ENCODE measurements at places on chromosomes 4 and X.

GRCh38 chr4:37568489-37568888, 117.7 kb downstream of the RELL1 start:
- no peak for DNase-seq

- DNase-seq, result no peak
These were observed 16.4 kb downstream of the EPHA5 start for GRCh38 chr4:65653740-65654361.

DNA sequence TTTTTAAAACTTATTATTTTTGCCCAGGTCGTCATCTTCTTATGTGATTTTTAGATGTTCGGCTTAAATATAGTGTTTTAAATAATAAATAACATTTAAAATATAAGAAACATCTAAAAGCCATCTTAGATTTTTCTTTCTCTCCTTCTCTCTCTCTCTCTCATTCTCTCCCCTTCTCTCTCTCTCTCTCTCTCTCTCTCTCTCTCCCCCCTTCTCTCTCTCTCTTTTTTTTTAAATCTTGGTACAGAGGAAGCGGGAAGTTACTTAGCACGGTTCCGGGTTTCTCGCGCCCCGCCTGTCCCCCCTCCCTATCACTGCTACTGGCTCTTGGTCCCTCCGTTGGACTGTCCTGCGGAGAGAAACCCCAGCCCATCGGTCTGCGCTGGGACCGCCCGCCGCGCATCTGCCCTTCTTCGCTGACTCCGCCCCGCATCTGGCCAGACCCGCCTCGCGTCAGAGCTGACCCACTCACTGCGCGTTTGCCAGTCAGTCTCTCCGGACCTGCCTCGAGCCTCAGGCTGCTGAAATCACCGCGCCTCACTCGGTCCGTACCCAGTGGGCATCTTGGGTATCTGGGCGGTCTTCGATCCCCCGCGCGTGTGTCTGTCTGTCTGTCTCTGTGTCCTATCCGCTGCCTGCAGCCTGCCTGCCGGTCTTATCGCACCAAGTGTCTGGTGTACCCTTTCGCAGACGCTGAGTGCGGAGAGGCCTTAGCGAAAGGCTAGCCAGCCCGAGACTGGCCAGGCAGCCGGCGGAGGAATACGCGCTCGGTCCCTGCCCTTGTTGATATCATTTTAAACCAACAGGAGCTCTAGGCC, at the start of gene PABPC5:
Gene PABPC5, plus strand, starts transcription at position 489 of the 818 bp plus-strand sequence. CDS start 739 bp downstream, outside the sequence.
- DNase-seq, result no peak

GRCh38 chr4:77073106-77073809, 2.5 kb downstream of the CCNI start:
- no peak for DNase-seq

DNA sequence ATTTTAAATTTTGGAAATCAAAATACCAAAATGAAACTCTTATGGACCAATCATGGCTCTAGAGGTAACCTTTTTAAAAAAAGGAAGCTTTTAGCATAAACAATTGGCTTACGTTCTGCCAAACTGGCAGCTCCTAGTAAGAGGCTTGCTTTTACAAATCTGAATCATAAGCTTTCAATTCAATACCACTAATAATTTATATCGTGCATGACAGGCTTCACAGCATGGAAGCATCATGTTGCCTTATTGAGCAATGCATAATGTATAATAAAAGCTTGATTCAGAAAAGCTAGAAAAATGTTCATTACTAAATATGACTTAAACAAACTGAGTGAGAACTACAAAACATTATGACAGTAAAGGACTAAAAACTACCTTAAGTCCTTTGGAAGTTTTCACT, 280.9 kb downstream of the IQCM start:
- no peak for DNase-seq

DNA sequence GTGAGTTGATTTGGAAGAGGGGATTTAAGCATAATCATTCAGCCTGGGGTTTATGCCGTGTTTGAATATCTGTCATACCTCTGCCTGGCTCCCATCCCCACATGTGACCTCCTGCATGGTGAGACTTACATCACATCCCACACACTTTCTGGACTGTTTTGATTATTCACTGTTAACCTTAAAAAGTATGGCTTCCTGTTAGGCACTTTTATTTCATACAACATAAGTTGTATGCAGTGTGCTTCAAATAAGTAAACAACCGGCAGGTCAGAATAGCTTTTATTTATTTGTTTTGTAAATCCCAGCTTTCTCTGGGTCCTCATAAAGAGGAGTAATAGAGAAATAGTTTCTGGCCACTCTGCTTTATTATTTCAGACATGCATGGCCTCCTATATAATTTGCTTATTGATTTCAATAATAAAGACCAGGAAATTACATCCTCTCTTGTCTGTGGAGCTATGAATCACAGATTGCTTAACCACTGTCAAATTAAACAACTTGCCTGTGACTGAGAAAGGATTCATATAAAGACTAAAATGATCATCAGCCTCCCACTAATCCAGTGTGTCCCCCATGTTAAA, 376.8 kb upstream of the ZFP42 start:
- no peak for DNase-seq

GRCh38 chrX:13899607-13900006, 82.7 kb upstream of the GPM6B start:
- DNase-seq, result no peak

DNA sequence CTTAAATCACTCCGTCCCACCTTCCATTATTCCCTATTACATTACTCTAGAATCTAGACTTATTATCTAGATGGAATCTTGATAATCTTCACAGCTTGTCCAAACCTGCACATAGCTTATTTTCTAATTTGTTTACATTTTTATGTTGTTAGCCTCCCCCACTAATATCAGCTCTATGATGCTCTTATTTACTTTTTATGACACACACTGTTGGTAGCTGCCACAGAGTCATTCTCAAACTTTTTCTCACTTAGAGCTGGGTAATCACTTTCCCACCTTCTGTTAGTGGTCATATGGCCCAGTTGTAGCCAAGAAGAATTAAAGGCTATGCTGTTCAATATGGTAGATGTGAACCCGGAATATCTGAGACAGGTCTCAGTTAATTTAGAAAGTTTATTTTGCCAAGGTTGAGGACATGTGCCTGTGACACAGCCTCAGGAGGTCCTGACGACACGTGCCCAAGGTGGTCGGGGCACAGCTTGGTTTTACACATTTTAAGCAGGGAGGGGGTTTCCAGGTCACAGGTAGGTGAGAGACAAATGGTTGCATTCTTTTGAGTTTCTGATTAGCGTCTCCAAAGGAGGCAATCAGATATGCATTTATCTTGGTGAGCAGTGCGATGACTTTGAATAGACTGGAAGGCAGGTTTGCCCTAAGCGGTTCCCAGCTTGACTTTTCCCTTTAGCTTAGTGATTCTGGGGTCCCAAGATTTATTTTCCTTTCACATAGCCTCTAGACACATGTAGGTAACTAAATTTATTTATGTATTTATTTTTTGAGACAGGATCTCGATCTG, 7.0 kb upstream of the ADGRA3 start:
- no peak for DNase-seq

DNA sequence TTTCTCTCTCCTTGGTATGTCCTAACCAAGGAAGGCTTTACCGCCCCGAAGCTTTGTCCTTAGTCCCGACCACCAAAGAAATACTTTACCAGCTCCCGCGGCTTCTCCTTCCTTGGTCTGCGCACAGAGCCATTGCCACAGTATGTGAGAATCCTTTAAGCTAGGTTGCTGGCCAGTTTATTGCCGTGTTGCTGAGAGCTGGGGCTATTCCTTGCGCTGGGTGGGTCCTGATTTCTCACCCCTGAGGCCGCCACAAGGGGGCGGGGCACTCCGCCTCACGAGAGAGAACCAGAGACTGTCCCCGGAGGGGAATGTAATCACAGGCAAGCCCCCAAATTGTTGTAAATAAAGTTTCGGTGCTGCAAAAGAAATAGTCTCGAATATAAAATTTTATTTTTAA, 331.0 kb upstream of the PCDH10 start:
- DNase-seq, result no peak

- DNase-seq, result no peak
These were observed 80.2 kb downstream of the FGF16 start for GRCh38 chrX:77527233-77528001.

DNA sequence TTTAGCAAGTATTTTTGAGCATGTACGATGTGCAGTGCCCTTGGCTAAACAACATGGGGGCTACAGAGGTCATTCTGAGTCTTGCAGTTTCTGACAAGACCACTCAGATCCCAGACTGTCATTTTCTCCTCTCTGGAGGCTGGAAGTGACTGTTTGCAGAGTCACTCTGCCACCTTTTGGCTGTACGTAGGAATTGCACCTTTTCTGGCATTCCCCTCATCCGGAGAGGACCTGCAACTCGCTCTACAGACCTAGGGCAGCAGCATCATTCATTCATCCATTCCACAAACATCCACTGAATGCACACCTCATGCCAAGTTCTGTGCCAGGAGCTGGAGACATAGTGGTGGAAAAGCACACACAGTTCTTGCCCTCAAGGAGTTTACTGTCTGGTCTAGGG, 160.4 kb upstream of the GPR101 start:
- DNase-seq, result no peak

GRCh38 chr4:151850791-151851213, 90.0 kb upstream of the GATB start:
- DNase-seq, result no peak

GRCh38 chrX:31969714-31970113, 897.9 kb upstream of the FTHL17 start:
- DNase-seq, result no peak
